Fibroblast of upper back skin (primary cell): ENCODE measurements at places on chromosomes 5 and 9.

GRCh38 chr9:122206118-122207046 lies 22.4 kb downstream of the LHX6 start:
- peak; percentile 88 for DNase-seq

GRCh38 chr9:83701769-83702168 lies 6.0 kb downstream of the UBQLN1 start:
- peak; percentile 60 for DNase-seq

DNA sequence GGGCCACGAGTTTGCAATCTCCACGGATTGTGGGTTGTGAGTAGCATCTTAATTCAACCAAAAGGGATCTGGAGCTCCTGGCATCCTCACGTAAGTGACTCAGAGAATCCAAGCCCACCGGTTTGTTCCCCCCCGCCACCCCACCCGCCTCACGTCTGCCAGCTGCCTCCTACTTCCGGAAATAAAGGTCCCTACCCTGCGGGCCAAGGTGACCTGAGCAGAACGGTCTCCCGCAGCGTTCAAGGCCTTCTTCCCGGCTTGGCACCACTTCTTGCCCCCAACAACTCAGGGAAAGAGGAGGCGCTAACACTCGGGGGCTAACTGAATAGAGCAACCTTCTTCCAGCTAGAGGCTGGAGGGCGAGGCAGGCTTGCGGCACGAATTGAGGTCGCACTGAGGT lies 8.8 kb upstream of the GPRIN1 start:
- DNase-seq, result no peak

GRCh38 chr5:10427201-10427600 lies 14.5 kb upstream of the ROPN1L start:
- DNase-seq, result no peak

DNA sequence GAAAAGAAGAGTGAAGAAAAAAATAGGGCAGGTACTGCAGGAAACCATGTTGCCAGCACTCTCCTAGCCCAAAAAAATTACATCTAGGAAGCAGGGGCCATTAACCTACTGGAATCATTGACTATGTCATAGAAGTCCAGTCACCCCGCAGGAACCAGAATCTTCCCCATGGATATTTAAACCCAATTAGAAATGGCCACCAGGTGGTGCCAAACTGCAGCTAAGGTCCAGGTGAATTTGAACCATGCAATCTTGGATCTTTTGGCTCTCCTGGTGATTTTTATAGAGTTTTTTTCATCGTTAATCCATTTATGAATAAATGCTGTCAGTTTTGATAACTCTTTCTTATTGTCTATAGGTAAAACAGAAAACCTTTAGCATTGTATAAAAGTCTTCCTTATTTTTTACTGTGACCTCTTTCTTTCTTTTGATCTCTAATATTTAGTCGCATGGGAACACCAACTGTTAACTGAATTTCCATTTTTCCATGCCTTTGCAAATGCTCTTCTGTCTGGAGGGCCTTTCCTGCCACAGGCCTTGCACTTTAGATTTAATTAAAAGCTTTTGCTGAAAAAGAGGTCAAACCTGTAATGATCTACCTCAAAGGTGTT lies 147.5 kb upstream of the FGF10 start:
- peak; percentile 9 for DNase-seq

DNA sequence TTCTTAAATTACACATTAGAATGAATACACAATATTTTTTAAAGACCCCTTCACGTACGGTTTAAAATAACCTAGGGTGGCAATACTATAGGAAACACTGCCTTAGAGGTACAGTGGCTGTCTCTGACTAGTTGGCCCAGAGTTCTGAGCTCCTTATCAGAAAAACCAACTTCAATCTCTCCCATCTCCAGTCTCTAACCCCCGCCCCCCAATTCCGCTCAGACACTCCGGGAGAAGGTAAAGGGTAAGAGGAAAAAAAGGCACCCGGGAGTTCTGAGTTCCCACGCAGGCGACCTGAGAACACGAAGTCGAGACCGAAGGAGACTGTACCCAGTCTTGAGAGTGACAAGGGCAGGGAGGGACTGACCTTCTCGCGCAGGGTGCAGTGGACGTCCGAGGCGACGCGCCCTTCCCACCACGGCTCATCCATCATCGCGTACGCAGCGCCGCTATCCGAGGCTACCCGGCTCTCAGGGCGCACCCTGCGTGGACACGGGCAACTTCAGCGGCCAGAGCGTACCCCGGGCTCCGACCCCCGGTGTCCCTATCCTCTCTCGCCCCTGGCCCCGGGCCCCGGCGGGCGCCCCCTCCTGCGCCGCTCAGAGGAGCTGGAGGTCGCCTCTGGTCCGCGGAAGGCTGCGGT lies 752 bp downstream of the CCNJL start:
- DNase-seq, result no peak

DNA sequence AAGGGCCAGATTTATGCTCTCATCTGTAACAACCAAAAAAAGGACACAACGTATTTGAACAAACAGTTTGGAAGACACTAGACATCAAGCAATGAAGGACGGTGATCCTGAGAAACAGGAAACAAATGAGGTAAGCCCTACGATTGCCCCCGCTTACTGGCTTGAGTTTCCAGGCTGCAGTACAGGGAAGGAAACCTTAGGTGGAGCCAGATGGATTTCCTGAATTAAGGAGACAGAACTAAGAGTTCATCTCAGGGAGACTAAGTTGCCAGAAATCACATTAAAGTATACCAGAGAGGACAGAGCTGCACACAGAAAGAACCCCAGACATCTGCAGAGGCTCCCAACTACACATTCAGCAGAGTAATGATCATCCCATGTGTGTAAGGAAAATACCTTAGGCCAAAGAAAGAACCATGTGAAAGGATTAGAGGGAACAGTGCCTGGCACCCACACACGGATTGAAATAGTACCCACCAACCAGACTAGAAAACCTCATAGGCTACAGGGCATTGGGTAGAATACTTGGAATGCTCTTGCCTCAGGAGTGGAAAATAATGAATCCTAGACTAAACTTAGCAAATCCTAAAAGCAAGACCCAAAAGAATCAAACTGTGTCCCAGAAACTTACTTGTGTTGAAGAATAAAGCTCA lies 99.3 kb upstream of the NIPBL start:
- DNase-seq, result no peak

DNA sequence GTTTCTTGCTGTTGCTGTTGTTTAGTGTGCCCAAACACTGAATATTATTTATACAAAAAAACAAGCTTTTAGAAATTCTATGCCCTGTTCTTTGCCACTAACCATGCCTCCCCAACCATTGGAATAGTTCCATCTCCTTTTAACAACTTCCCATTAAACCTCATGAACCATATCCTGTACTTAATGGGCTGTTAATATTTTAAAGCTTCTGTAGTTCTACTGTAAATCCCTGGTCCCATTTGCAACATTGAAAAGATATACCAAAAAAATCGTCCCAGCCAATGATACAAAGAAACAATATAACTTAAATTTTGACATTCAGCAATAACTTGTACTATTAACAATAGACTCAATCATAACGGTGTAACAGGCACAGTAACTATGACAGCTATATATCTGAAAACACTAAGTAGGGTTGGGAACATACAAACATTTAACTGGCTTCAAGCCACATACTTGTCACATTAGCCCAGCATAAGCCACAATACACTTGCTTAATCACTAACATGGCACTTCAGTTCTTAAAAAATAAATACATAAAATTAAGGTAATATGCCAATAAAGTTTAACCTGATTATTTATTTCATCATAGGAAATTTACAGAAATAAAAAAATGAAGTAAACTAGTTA lies 86.1 kb downstream of the ADAMTS6 start:
- DNase-seq, result no peak

DNA sequence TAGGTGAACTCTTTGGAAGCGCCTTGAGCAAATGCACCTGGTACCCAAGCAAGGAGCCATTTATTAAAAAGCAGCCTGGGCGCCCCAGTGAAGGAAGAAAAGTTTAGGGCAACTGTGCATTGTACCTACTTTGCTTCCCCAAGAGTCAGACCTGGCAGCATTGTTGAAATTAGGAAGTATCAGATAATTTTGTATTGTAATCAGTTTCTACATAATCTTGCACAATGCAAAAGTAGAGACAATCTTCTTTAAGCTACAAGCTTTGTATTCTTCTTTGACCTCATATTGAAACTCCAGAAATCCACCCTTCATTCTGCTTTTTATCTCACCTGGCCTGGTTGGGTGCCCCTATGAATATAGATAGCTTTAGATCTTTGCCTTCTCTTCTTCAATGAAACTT lies 490.8 kb downstream of the RASEF start:
- DNase-seq, result no peak

- DNase-seq, result peak; percentile 46
These were observed 53.5 kb downstream of the RGS3 start for GRCh38 chr9:113516840-113517577.

GRCh38 chr5:97070234-97070633 lies 72.2 kb downstream of the LIX1 start:
- no peak for DNase-seq

GRCh38 chr5:117463881-117464570 lies 889.4 kb upstream of the SEMA6A start:
- DNase-seq, result peak; percentile 2

DNA sequence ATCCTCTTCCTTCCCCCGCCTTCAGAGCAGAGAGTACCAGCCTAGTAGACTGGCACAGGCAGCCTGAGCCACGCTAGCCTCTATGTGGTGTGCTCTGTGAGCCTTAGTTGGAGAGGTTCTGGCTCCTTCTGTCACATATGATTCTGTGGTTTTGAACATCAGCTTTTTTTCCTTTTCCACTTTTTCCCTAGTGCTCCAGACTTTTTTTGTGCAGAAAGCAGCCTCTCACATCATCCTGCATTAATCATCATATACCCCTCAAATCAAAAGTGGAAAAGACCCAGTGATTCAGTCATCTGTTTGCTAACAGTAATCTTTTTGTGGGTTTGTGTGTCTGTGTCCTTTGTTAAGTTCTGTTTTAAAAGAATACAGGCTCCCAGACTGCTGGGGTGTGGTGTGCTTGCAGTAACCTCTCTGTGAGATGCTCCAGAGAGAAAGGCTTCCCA lies 663.9 kb upstream of the RGMB start:
- DNase-seq, result peak; percentile 90

- peak; percentile 76 for DNase-seq
These were observed 138.9 kb downstream of the RGS3 start for GRCh38 chr9:113602126-113603047.
